ENCODE measurements at places on chromosomes 3 and 15.

GRCh38 chr15:67405208-67406191, 115.4 kb upstream of the C15orf61 start:
- DNase-seq = no peak

GRCh38 chr3:188929137-188929536, 242.6 kb upstream of the TPRG1 start:
- DNase-seq = no peak

- no peak for DNase-seq
Measured at GRCh38 chr3:75341324-75342067, 322.6 kb upstream of the FRG2C start.

- no peak for DNase-seq
Measured at GRCh38 chr3:168885028-168885427, 778.5 kb downstream of the MECOM start.

- DNase-seq = no peak
Measured at GRCh38 chr3:42678447-42678846, 6.9 kb upstream of the KLHL40 start.

DNA sequence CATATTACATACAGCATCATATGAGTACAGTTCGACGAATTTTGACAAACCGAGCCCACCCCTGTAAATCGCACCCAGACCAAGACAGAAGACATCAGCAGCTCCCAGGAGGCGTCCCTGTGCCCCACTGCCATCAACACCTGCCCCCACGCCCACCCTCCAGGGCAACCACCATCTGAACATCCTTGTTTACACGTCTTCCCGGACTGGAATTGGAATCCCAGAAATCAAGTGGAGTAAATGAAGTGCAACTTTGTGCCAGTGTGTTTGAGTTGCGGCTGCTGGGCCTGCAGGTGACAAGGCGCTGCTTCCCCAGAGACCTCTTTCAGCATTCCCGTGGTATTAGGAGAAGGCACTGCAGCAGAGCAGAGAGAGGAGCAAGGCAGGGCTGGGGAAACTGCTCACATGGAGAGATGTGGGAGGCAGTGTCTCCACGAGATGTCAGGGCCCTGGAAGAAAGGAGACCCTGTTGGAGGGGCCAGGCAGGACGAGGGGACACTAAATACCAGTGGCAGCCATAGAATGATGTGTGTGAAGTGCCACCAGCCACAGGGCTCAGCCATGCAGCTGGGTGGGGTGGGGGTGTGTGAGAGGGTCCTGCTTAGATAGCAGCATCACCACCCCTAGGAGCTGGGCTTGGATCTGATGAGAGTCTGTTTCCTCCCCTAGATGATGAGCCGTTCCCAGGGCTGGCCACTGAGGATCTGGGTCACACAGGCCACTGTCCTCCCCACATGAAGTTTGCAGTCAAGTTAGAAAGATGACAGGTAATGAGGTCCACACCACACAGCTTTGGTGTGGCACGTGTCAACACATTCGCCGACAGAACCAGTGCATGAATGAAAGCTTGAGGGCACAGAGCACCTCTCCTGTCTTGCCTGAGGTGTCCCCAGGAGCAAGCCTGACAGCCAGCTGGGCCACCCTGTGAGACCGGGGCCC, 33.4 kb upstream of the PCSK6 start:
- no peak for DNase-seq

DNA sequence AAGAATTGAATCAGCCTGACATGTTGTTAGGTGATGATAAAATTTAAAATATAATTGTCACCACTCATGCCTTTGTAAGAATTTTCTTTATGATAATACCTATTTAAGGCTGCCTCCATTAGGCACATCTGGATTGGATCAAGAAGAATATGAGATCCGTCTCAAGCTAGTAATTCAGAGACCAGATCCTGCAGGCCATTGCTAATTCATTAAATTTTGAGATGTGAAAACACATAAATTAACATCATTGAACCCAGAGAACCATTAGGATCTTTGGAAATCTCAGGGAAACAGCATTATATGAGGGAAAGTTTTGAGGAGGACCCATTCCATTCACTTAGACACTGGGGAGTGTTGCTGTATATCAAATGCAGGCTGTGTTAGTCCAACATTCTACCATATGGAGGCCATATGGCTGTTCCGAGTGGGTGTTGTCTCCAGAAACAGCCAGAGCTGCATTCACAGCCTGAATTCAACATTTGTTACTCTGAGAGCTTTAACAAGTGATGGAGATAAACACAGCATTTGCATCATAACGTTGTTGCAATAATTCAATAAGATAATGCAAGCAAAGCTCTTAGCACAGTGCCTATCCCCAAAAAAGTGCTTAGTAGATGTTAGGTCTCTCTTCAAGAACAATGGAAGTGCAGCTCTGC, 67.4 kb downstream of the DTWD1 start:
- DNase-seq = no peak

DNA sequence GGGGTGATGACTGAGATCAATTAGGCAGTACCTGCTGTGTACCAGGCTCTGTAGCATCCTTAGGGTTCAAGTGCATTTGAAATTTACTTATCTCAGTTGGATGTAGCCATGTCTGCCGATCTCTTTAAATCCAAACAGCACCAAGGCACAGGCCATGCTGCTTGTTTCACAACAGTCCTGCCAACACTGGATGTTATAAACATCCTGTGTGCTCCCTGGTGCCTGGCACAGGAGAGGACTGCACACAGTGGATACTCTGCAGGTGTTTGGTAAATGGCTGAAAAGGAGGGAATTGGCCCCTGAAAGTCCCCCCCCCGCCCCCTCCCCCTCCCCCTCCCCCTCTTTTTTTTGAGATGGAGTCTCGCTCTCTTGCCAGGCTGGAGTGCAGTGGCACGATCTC, 27.0 kb downstream of the CTSH start:
- no peak for DNase-seq

GRCh38 chr15:42800731-42801474, 64.0 kb upstream of the CDAN1 start:
- DNase-seq = no peak

DNA sequence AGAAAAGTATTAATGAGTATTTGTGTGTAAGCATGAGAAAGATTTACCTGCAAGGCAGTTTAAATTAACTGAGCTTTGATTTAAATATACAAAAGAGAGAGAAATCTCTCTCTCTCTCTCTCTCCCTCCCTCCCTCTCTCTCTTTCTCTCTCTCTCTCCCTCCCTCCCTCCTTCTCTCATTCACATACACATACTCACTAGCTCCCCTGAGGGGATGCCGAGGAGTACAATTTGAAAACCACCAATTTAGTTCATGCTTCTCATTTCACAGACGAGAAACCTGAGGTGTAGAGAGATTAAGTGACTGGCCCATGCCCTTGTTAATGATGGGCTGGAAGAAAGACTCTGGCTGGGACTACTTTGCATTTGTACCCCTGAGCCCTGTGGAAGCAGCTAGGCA, 59.4 kb downstream of the MECOM start:
- no peak for DNase-seq

DNA sequence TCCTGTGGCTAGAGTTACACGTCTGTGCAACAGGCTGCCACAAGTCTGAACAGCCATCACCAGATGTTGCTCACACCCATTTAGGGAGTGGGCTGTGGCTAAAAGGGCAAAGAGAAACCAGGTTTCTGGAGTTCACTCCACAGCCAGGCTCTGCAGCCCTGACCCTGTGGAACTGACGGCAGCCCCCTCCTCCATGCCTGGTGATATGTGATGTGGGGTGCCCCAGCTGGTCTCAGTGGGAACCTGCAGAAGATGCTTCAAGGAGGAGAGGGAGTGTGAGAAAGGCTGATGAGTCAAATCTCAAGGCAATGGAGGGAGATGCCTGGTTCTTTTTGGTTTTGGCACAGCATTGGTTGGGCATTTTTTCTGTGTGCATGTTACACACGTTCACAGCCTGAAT, 130.6 kb downstream of the TPRA1 start:
- DNase-seq = no peak

- DNase-seq = no peak
Measured at GRCh38 chr3:189322339-189322738, 150.6 kb downstream of the TPRG1 start.

DNA sequence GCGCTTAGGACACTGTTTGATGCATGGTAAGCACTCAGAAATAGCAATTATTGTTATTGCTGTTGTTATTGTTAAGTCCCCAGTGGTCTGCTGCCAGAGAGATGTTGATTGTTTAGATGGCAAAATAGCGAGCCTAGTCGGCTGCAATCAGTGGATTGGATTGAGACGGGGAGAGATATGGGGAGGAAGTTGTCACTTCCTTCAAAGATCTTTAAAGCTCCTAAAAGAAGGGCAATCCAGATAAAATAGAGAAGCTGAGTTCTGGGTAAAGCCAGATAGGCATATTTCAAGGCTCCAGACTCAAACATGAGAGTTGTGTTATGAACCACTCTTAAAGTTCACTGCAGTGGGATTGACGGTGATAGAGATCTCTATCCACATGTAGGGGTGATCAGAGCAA, 64.5 kb downstream of the RYR3 start:
- DNase-seq = no peak

DNA sequence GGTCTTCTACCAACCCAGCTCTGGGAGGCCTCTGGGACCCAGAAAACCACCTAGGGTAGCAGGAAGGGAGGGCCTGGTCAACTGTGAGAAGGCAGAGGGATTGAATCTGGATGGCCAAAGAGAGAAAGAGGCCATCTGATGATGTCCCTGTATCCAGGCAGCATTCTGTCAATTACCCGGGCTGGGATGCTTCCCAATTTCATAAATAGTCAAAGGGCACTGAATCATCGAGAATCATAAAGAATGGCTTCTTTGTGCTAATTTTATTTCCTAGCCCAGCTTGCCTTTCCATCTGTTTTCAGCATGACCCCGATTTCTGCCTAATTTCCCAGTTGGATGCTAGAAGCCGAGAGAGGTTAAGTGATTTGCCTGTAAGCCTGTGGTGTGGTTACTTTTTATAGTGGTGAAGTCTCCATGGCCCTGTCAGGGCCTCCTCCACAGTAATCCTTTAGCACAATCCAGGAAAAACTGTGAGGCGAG, 129.2 kb downstream of the FAM43A start:
- DNase-seq = peak; percentile 92

- no peak for DNase-seq
Measured at GRCh38 chr15:88465633-88466224, 1.5 kb downstream of the MRPL46 start.

DNA sequence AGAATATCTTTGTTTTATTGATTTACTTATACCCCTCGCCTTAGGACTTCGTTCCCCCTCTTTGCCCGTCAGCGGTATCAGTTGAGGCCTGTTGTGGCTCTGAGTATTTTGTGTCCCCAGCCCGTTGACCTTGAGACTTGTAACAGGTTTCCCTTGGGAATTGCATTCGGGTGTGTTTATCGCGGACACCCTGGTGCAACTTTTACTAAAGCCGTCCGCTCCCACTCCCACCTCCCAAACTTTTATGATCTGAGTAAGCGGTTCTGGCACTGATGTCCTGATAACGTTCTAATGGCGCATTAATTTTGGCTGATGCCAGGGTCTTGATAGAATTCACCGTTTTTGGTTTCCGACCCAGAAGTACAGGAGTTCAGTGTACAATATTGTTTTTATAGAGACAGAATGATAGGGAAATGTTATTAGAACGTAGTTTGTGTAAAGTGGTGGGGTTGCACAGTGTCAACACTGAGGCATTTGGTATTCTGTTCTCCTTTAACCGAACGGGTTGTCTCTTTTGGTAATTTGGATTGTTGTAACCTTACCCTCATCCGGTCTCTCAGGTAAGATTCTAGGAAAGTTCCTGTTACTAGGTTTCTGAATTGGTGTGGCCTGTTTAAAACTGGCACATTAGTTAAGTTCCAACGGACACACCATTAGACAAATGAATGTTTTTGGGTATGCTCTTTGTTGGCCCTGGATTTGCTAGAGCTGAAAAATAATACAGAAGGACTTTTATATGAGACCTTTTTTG, 47.8 kb downstream of the OIP5 start:
- DNase-seq = peak; percentile 17
